ENCODE measurements at places on chromosomes 5 and 9.

DNA sequence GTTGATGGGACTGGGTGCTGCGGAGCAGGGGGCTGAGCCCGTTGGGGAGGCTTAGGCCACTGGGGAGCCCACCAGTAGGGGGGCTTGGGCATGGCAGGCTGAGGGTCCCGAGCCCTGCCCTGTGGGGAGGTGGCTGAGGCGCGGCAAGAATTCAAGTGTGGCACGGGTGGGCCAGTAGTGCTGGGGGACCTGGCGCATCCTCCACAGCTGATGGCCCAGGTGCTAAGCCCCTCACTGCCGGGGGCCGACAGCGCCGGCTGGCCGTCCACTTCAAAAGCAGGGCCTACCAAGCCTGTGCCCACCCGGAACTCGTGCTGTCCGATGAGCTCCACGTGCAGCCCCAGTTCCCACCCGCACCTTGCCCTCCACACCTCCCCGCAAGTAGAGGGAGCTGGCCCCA, 917.5 kb downstream of the TAF11L14 start:
- no peak for DNase-seq

- DNase-seq, result no peak
These were observed 300.0 kb downstream of the ZSWIM6 start for GRCh38 chr5:61632064-61632463.

DNA sequence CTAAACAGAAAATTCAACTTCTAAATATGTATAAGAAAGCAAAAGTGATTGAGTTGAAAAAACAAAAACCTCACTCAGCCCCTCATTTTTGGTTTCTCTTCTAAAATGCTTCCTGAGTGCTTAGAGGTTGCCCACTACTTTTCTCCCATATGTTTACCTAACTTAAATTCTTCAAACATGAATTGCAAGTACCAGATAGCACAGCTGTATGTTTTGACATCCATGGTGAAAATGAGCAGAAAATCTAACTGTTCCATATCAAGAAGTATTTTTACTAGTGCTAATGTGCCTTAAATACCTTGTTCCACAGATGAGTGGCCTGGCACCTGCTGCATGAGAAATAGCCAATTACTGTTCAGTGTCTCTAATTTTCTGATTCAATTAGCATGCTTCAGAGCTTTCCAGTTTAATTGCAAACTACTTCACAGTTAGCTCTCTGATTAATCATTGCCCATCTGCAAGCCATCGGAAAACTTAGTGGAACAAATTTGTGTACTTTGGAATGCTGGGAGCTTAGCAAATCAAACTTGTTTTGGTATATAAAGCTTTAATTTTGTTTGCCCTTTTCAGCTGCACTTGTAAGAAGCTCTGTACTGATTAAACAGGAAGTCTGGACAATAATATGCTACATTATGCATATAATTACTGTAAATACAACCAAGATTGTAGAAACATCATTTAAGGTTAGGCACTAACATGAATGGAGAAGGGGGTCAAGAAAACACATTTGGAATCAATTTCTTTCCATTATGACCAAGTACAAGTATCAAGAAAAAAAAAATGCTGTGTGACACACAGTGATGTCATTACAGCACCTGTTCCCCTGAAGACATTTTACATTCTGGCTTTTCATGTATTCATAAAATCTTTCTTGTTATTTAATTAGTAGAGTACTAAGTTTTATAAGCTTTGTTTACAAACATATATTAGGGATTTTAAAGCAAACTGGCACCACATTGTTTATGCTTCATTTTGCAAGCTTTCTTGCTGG, 65.6 kb downstream of the POU5F2 start:
- DNase-seq, result no peak

- DNase-seq, result no peak
These were observed 127.3 kb upstream of the PIK3R1 start for GRCh38 chr5:68088302-68088701.

GRCh38 chr9:38041564-38042243, 27.3 kb downstream of the SHB start:
- no peak for DNase-seq

- DNase-seq, result no peak
These were observed 937 bp upstream of the HMGCR start for GRCh38 chr5:75335952-75336614.

GRCh38 chr5:95956021-95956899, 5.4 kb downstream of the ELL2 start:
- DNase-seq, result no peak

- DNase-seq, result no peak
These were observed 76.8 kb upstream of the NIPAL4 start for GRCh38 chr5:157382996-157383800.

GRCh38 chr5:168464214-168464613, 22.1 kb upstream of the RARS1 start:
- DNase-seq, result no peak

DNA sequence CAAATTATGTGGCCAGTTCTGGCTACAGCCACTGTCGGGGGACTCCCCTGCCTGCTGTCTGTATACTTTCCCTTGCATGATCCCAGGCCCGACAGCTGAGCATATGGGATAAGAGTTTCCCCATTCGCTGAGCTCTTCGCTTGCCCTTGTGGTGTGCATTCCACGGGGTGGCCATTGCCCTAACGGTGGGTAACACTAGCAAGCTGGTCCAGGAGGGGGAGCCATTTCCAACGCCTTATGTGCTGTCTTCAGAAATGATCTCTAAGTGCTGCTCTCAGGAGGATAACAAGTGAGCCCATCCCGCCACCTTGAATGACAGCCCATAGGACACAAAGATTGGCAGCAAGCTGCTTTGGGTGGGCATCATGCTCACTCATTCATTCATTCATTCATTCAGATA, 190.9 kb downstream of the FSTL4 start:
- peak; percentile 43 for DNase-seq

- no peak for DNase-seq
These were observed 1.1 kb upstream of the STK10 start for GRCh38 chr5:172188893-172189692.

DNA sequence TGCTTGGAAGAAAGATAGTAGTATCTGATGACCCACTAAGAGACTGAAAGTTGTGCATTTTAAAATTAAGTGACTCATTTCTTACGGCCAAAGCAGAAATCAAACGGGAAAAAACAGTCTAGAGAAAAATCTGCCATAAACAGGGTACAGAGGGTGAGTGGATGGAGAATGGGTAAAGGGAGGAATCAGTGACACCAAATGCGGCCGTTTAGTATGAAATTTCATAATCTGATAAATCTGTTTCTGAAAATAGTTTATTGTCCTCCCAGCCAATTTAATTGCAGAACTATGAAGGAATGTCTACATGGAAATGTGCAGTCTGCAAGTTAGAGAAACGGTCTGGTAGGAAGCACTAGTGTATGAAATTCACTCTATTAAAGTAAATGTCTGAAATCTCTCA, 39.5 kb downstream of the ADAMTS12 start:
- DNase-seq, result no peak

DNA sequence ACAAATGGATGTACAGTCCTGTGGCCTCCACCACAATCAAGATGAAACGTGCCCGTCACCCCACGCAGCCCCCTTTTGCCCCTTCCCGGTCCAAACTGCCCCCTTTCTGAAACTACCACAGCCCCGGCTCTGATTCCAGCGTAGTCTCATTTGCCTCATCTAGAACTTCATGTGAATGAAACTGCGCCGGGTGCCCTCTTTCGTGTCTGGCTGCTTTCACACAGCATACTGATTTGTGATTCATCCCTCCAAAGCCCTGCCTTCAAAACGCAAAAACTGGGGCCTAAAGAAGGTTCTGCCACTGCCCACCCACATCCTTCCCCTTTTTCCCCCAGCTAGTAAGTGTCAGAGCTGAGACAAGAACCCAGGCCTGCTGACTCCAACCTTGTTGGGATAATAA, 31.5 kb upstream of the NCS1 start:
- DNase-seq, result peak; percentile 78

DNA sequence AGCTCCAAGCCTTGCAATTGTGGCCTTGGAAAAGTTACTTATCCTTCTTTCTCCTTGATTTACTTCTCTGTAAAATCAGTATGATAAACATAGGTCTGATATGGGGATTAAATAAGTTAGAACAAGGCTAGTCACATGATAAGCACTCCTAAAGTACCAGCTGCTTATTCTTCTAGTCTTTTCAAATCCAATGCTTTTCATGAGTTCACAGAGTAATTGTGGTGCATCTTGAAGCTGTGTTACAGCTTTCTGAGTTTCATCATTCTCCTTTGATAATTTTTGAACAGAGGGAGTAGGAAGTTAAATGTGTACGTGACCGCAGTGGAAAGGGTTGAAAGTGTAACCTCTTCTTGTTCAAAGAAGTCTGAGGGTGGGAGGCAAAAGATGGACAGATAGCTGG, 38.8 kb upstream of the CCDC112 start:
- no peak for DNase-seq

DNA sequence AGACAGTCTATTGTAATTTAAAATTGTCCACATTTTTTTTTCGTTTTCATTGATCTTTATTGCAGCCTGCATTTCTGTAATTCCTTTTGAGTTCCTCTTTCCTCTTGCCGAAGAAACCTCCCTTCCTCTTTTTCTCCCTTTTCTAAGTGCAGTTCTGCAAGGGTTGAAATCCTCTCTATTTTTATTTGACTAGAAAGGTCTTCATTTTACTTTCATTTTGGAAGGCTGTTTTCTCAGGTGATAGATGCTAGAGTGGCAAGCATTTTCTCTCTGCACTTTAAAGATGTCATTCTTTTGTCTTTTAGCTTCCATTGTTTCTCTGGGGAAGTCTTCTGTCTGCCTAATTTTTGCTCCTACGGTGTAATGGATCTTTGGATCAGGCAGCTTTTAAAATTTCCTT, 248.5 kb downstream of the SMARCA2 start:
- no peak for DNase-seq

DNA sequence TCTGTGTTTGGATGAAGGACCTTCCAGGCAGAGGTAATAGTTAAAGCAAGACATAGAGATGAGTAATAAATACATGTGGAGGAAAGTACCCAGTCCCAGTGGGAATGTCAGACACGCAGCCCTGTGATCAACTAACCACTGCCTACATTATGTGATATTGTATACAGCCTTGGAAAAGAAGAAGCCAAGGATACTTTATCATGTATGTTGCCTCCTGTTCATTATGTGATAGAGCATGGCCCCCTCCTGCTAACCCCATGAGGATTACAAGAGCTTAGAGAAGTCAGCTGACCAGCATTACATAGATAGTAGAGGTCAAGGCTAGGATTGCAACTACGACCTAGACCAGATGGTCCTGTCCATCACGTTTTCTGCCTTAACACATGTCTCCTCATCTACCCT, 497.0 kb upstream of the TNC start:
- DNase-seq, result no peak

GRCh38 chr9:5205071-5205470, 19.6 kb upstream of the INSL6 start:
- no peak for DNase-seq

- no peak for DNase-seq
These were observed 343.6 kb downstream of the CSNK1G3 start for GRCh38 chr5:123855609-123856008.

- DNase-seq, result no peak
These were observed 55.9 kb downstream of the ADRB2 start for GRCh38 chr5:148882332-148882731.

DNA sequence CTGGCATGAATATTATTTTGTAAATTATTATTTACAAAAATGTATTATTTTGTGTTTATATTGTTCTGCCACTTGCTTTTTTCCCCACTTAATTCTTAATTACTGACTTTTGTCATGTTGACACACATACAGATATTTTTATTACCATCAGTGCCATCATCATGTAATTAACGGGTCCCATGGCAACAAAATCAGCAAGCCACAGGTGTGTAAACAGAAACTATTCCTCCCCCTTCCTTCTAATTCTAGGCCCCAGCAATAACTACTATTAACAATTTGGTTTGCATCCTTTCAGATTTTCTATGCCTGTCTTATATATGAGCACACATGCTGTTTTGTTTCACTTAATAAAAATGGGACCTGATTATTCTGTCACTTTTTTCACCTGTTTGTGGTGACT, 29.3 kb downstream of the CYFIP2 start:
- no peak for DNase-seq

- DNase-seq, result no peak
These were observed 5.8 kb upstream of the BICD2 start for GRCh38 chr9:92770360-92770995.

- no peak for DNase-seq
These were observed 22.4 kb downstream of the GNAQ start for GRCh38 chr9:78009186-78009585.

- no peak for DNase-seq
These were observed 149.6 kb downstream of the SNX18 start for GRCh38 chr5:54667136-54667535.

DNA sequence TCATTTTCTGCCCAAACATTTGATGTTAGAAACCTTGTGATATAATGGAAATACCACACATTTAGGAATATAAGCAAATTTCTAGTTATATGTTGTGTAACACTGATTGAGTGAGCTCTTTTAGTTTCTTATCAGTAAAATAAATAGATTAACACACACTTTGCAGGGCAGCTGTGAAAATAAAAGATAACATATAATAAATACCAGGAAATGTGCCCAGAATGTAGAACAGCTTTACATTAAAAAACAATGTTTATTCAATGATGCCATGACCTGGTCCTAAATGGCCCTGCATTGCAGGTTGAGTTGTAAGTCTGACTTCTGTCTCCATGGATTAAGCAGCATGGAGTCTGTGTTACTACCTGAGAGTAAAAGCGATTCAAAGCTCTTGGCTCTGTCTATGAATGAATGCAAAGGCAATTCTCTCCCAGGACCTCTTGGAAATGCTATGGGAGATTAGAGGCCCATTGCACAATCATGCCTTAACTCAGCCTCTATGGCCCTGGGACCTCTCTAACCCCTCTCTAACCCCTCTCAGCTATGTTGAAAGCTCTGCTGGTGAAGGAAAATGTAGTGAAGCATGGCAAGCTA, 296.0 kb upstream of the ACTBL2 start:
- DNase-seq, result no peak

GRCh38 chr5:120304663-120305062, 159.4 kb upstream of the PRR16 start:
- no peak for DNase-seq
